ENCODE measurements at places on chromosomes 11 and 22.

- DNase-seq: no peak
Observed at GRCh38 chr11:113481226-113481625, 6.0 kb upstream of the DRD2 start.

- DNase-seq: no peak
Observed at GRCh38 chr11:3101921-3102640, 44.9 kb upstream of the CARS1 start.

GRCh38 chr11:20452585-20452984, 65.1 kb downstream of the PRMT3 start:
- DNase-seq: no peak

GRCh38 chr11:20771681-20772080, 102.3 kb downstream of the NELL1 start:
- no peak for DNase-seq

DNA sequence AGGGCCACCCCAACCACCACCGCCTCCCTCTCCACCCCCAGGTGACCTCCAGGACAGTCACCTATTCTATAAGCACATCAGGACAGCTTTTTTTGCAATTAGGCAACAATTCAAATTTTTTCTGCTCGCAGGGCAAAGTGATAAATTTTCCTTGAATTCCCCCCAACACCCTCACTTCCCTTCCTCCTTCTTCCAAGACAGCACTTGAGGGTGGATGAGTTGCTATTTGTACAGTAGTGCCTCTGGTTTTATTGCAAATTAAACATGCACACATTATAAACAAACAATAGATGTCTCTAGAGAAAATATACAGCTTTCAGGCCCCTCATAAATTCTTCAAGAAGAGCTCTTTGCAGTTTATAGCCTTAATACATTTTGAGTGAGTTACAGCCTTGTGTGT, 80.9 kb upstream of the USP47 start:
- DNase-seq: no peak

GRCh38 chr11:77793972-77794371, 26.6 kb downstream of the RSF1 start:
- DNase-seq: no peak

DNA sequence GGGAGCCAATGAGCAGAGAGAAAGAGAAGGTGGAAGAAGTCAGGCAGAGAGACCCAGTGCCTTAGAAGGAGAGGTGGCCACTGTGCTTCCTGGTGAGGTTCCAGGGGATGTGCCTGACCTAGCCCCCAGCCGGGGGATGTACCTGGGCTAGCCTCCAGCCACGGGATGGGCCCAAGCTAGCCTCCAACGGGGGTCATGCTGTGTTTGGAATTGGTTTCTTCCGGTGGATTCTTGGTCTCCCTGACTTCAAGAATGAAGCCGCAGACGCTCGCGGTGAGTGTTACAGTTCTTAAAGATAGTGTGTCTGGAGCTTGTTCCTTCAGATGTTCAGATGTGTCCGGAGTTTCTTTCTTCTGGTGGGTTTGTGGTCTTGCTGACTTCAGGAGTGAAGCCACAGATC, 6.9 kb upstream of the SMIM38 start:
- no peak for DNase-seq

DNA sequence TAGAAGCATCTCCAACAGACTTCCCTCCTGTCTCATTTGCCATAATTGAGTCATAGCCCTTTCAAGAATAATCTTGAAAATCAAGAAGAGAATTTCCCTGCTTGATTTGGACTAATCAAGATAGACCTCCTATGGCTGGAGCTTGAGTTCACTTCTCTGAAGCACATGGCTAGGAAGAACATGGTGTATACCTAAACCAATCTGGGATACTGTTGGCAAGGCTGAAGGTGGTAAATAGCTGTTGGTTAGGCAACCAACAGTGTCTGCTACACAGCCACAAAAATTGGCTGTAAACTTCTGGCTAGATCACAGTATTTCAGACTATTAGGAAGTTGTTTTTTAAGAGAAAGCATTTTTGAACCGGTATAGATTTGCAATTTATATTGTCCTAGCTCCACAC, 4.9 kb downstream of the CRYAB start:
- DNase-seq: no peak

GRCh38 chr22:46220921-46221320, 29.2 kb downstream of the CDPF1 start:
- no peak for DNase-seq

DNA sequence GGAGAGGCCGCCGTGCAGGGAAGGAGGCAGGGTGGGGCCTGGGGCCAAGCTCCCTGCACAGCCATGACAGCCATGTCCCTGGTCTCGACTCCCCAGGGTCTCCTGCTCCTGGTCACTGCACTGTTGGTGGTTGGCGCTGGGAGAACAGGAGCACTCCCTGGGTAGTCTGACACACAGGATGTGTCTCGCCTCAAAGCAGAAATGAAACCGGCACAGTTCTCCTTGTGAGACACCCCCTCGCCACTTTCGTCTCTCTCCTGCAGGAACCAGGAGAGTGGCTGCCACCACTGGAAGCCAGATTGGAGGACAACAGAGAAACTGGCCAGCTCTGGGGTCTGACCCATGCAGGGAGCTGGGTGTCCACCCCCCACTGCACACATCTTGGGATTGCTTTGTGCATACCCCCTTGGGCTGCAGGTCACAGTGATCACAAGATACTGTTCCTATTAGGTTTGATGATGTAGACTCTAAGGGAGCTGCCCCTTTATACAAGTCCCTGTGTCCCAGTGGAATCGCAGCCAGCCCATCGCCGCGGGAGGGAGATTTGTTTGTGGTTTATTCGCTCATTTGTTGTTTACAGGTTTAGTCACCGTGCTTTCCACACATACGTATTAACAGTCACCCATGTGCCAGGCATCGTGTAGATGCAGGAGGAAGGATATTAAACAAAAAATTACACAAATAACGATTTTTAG, 27.0 kb upstream of the YWHAH start:
- peak; percentile 5 for DNase-seq

GRCh38 chr22:20204806-20205205, 54.0 kb upstream of the CCDC188 start:
- DNase-seq: no peak
